ENCODE measurements at places on chromosomes 7 and 10. TPM values are rescaled to one million over a fixed set of nuclear protein-coding genes. Genes with fewer than 3 reads are reported as not detected.

The PRSS58 gene
- polyA plus RNA-seq = not detected

The CLRN3 gene
- not detected for polyA plus RNA-seq

The ACTL6B gene
- polyA plus RNA-seq = not detected

The GATAD1 gene
- polyA plus RNA-seq = 24.9 TPM

The MMP21 gene
- 0.40 TPM for polyA plus RNA-seq

The ECHDC3 gene
- polyA plus RNA-seq = 7.7 TPM

The AFAP1L2 gene
- polyA plus RNA-seq = 34.0 TPM

The CPXM2 gene
- 0.25 TPM for polyA plus RNA-seq

The SPAG6 gene
- 7.7 TPM for polyA plus RNA-seq

The RNLS gene
- polyA plus RNA-seq = 2.1 TPM

The ERVW-1 gene
- 1.4 TPM for polyA plus RNA-seq

The COBL gene
- 117 TPM for polyA plus RNA-seq

The CTAGE8 gene
- polyA plus RNA-seq = 0.75 TPM

The CNNM1 gene
- polyA plus RNA-seq = 0.03 TPM

Data from forelimb muscle (tissue), 1 donor.